ENCODE measurements at places on chromosomes 5 and 9. TPM values are rescaled to one million over a fixed set of nuclear protein-coding genes. Genes with fewer than 3 reads are reported as not detected.

The SMIM27 gene
- total RNA-seq, result 34.9 TPM

The PCDH12 gene
- total RNA-seq, result 0.09 TPM

The MCIDAS gene
- not detected for total RNA-seq

The TMEM245 gene
- total RNA-seq, result 45.7 TPM

The WNT8A gene
- total RNA-seq, result not detected

The PLAC8L1 gene
- total RNA-seq, result 1.0 TPM

The SCGB3A2 gene
- not detected for total RNA-seq

The MARCHF11 gene
- total RNA-seq, result not detected

The C5orf52 gene
- total RNA-seq, result not detected

The TNFSF8 gene
- total RNA-seq, result 54.2 TPM

The ARSB gene
- 7.4 TPM for total RNA-seq

The N4BP3 gene
- total RNA-seq, result 5.4 TPM

The PCDH1 gene
- total RNA-seq, result not detected

The PAEP gene
- not detected for total RNA-seq

DNA sequence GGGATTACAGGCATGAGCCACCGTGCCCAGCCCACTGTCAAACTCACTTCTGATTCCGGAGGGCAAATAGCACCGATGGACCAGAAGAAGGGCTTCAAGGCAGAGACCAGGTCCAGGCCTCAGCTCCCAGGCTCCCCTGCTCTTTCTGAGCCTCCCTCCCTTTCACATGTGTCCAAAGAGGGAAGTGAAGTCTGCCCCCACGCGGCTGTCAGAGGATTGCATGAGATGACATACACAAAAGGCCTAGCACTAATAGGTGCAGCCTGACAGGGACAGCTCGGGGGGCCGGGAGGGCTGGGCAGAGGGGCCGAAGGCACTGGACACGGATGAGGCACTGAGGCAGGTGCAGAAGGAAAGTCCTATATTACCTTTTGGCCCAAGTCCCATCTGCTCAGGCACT, 16.1 kb downstream of the FBP1 start:
- DNase-seq, result no peak

DNA sequence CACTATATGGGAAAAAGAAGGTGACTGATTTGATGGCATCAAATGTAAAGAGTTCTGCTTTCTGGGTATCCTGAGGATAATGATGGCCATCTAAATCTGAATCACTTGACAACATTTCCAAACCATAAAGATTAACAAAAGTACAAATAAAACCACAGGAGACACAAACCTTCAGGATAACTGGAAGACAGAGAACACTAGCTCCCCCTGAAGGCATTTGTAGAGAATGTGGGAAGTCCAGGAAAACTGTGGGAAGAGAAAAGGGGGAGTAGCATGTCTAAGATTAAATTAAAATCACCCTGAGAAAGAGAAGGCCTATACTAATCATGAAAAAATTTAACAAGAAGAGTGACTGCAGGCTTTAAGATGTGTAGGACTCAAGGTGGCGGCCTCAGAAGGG, 116.2 kb downstream of the PRELID2 start:
- no peak for DNase-seq

- DNase-seq, result no peak
Measured at GRCh38 chr5:136453986-136454758, 88.8 kb upstream of the TRPC7 start.

DNA sequence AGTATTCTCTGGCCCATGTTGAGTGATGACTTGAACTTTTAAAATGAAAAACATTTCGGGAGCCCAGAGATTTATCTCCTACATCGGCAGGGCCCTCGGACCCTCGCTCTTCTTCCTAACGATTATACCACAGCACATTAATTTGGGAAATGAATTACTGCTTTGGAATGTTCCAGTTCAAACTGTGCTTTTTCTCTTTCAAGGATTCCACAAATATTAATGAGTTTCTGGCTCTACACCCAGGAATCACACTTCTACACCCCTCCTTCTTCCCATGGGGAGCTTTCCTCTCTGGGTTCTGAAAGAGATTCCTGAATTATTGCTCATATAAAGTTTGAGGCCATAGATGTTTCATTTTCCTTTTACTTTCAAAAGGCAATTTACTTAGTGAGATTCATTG, 41.2 kb downstream of the NSG2 start:
- DNase-seq, result no peak

GRCh38 chr9:34592895-34593601, 3.5 kb upstream of the CNTFR start:
- DNase-seq, result no peak

GRCh38 chr5:86861512-86861911, 243.8 kb downstream of the COX7C start:
- DNase-seq, result no peak

DNA sequence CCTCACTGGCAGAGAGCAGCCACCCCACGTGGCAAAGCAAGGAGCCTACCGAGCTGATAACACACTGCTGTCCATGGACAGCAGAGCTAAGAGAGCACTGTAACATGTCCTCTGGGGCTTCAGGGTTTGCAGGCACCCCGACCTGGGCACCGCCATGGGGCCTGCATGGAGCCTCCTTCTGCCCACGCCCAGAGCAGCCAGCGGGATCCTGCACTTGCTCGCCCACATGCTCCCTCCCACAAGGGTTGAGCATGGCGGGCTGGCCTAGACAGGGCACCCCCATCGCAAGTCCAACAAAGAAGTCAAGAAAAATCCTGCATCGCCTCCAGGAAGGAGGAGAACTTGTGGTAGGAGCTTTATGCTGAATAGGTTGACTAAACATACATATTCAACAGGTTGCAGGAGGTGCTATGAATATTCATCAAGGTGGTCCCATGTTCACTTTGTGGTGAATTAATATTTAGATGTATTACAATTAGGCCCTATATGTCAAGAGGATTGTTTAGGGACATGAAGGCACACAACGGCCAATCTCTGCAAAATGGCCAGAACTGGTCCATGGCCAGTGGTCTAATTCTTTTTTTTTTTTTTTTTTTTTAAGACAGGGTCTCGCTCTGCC, 3.8 kb upstream of the MIGA2 start:
- DNase-seq, result no peak

- DNase-seq, result no peak
Measured at GRCh38 chr9:124493794-124494479, 13.3 kb downstream of the NR5A1 start.

- DNase-seq, result no peak
Measured at GRCh38 chr9:93941493-93941892, 13.7 kb downstream of the BARX1 start.

- DNase-seq, result peak; percentile 78
Measured at GRCh38 chr9:127578952-127579853, 32.9 kb upstream of the STXBP1 start.

GRCh38 chr9:88342246-88342645, 46.0 kb upstream of the SPIN1 start:
- no peak for DNase-seq

GRCh38 chr5:112356178-112356956, 62.7 kb downstream of the EPB41L4A start:
- DNase-seq, result no peak

DNA sequence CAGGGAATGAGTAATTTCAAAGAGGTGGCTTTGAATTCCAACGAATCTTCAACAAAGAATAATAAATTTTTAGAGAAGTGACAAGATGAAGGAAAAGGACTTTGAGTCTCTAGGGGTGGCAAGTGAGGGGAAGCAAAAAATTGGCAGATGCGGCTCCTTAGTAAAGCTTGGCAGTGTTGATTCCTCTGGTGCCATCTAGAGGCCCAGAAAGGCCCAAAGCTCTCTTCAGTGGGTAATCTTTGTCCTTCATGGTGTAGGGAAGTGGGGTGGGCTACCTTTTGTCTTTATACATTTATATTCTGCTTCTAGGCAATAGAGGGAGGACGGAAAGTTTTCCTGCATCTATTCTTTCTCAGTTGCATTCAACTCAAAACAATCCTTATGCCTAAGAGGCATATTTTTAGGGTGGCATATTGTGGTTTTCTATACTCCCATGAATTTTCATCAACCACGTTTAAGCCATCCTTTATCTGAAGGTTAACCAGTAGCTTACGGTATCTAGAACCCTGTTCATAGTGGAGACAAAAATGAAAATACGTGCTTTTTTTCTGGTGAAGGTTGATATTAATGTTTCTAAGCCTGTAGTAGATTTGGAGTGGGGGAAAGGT, 17.5 kb upstream of the ROPN1L start:
- no peak for DNase-seq

- no peak for DNase-seq
Measured at GRCh38 chr9:99129091-99129490, 24.2 kb downstream of the TGFBR1 start.

DNA sequence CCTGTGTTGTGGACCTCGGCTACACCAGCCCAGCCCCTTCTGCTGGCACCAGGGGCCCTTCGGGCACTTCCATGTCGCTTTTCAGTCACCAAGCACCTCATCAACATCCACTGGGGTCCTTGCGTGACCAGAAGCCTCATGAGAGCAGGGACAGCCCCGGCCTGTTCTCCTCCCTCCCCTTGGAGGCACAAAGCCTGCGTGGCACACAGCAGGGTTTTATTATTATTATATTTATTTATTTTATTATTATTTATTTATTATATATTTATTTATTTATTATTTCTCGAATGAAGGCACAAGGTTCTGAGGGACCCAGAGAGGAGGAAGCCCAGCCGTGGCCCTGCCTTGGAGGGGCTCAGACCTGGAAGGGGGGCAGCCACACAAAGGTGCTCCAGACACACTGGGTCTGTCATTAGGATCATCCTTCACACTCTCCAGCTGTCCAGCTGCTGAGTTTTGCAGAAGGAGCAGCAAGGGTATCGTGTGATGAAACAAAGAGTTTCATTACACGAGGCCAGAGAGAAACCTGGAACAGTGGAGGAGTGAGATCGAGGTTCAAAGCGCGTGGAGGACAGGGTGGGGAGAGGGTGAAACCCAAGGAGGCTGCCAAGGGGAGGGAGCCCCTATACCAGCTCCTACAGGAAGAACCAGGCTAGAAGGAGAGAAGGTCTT, 5.2 kb downstream of the VAV2 start:
- no peak for DNase-seq

- DNase-seq, result no peak
Measured at GRCh38 chr5:74169701-74170100, 470.8 kb downstream of the ENC1 start.

DNA sequence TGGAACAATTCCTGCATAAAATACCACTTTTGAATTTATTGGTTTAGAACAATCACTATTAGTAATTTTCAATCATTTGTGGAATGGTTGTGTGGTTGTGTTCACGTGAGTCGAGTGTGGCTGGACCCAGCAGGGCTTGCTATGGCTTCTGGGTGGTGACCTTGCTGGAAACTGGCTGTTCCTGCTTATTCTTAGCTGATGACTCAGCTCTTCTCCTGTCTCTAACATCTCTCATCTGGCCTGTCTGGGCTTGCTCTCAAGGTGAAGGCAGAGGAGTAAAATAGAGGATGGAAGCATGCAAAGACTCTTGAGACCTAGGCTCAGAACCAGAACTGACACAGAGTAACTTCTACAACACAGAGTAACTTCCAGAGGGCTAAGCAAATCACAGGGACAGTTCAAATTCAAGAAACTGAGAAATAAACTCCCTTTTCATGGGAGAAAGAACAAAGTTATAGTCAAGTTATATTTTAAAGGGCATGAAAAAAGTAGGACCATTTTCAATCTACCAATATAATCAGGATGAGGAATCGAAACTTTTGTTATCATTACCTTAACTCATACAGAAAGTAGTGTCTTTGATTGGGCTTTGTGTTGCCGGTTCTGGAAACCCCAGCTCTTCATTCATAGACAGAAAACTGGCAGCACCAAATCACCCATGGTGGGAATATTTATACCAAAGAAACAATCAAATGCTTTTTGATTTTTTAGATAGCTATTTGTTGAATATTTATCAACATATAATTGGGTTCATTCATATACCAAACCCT, 665.1 kb downstream of the CDH18 start:
- no peak for DNase-seq

- DNase-seq, result no peak
Measured at GRCh38 chr5:61916621-61917620, 389.1 kb upstream of the KIF2A start.

DNA sequence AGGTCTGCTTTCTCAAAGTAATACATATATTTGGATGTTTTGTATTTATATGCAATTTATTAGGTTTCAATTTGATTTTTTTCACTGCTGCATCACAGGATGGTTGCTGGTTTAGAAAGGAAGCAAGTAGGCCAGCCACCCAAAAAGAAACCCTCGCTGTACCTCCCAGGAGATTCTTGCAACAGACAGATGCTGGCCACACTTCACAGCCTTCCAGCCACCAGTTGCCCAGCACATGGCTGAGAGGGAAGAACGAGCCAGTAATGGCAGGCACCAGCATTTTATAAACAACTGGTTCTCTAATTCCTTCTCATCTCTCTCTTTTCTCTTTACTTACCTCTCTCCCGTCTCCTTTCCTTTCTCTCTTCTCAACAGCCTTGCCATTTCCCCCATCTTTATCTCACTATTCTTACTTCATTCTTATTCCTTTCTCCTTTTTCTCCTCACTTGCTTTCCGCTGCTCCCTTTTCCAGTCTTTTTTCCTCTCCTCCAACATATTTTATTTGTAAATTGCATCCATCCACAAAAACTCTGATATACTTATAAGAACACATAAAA, 38.9 kb downstream of the EFNA5 start:
- no peak for DNase-seq

- no peak for DNase-seq
Measured at GRCh38 chr9:94692601-94693000, 33.9 kb upstream of the AOPEP start.

DNA sequence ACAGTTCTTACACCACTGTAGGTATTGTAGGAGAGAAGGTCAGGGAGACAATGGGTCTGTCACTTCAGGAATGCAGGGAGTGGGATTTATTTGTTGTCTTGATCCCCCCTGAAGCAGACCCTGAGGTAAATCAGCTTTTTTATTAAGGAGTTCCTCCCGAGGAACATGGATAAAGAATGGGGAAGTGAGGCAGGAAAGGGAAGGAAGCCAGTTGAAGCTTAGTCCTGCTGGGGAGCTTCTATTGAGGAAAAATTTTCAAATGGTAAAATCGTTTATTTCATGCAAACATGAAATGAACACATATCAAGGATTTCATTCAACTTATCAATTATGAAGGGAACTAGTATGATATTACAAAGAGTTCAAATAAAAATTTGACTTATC, 318.6 kb upstream of the PIK3R1 start:
- no peak for DNase-seq

DNA sequence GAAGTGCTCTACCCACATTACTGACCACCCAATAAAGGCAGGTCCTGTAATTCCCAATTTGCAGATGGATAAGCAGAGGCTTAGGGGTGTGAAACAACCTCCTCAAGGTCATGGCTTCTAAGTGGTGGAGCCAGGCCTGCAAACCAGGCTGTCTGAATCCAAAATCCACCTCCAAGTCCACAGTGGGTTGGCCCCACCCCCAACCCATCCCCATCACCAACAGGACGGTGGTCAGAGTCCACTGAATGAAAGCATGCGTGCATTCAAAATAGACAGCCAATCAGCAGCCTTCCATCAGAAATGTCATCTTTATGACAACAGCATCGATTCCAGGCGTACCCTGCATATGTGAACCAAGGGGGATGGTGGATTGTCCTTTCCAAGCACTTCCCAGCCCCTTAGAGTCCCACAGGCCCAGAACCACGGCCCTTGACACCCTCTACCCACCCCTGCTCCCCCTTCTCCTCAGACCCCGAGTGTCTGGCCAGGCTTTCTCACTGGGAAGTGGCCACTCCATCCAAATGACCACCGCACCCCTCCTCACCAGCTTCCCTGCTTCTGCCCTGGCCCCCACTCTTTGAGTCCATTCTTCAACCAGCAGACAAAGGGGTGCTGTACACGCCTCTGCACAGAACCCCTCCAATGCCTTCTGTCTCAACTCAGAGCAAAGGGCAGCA, 133.1 kb downstream of the KCNIP1 start:
- DNase-seq, result no peak

GRCh38 chr9:125949703-125950460, 202.7 kb downstream of the PBX3 start:
- no peak for DNase-seq
